Activated naive CD4-positive, alpha-beta T cell (primary cell): ENCODE measurements at places on chromosomes 7 and 10.

DNA sequence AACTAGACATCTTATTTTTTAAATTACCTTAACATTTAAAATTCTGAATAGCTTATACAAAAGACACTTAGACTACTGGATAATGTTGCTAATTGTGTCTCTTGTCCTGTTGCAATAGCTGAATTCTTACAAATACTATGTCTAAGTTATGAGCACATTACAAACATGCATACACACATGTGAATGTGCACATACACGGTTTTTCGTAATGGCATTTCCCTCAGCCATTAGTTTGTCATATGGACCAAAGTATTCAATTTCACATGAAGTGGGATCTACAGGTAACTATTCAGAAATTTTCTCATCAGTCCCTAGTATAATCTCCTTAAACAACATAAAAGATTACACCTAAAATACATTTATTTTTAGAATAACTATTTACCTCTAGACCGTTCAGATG lies 178.6 kb upstream of the BET1 start:
- no peak for DNase-seq

DNA sequence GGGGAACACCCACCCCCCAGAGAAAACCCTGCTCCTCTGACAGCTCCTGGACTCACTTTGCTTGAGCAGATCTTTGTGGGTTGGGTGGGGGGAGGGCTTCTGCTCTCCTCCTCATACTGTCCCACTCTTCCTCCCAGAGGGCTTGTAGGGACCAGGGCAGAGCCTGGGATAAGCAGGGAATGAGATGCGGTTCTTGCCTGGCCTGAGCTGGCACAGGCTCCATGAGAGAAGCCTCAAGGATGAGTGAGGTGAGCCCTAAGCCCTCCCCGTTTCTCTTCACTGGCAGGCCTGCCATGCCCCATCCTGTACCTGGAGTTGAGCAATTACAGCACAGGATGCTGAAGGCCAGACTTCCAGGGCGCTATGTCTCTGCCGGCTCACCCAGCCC lies 134.7 kb downstream of the ADAM12 start:
- DNase-seq: no peak

- DNase-seq: no peak
These were observed 32.1 kb downstream of the FAS start for GRCh38 chr10:89022734-89023133.

- DNase-seq: no peak
These were observed 263.1 kb upstream of the PITRM1 start for GRCh38 chr10:3435671-3436070.

- DNase-seq: no peak
These were observed 125.4 kb downstream of the SEMA3D start for GRCh38 chr7:85061456-85061855.

DNA sequence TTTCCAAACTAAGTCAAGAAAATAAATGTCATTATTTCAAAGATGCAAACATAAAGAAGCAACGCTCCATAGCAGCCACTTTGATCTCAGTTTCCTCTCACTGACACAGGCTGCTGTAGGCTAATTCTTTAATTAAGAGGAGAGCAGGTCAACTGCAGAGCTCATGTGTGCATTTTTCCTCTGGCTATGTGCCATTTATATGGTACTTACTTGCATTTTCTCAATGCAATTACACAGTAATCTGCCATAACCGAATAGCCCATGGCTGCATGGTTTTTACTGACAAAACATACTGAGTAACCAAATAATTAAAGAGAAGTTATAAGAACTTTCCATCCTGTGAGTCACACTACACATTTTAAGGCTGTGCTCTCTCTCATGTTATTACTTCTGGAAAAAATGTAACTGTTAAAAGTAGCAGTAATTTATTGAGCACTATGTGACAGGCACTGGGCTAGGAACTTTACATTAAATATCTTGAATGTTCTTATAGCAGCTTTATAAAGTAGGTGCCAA lies 122.0 kb downstream of the ELAPOR2 start:
- no peak for DNase-seq

DNA sequence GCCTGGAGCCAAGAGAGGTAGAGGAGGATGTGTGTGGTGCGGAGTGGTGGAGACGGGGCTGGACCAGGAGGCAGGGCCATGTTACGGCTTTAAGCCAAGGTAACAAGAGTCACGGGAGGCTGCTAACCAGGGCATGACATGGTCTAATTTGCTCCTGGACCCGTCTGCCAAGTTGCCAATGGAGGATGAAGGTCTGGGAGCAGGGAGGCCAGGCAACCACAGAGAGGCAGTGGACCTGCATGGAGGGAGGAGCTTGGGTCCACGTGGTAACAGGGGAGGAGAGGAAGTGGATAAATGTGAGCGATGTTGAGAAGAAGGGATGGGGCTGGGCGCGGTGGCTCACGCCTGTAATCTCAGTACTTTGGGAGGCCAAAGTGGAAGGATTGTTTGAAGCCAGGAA lies 31.0 kb downstream of the SRRM3 start:
- no peak for DNase-seq

DNA sequence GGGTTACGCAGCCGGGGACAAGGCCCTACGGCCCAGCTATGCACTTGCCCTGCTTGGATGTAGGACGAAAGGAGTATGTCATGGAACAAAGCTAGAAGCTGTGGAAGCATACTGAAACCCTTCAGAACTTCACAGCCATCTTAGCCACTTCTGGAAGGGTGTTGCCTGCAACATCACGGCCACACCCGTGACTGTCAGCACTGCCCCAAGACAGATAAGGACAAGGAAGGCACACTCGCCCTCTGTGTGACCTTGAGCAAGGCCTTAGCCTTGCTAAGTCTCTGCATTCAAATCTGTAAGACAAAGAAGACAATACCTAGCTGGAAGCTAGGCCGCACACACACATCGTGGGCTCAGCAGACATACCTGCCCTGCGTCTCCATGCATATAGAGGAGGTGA lies 352.5 kb upstream of the MGMT start:
- DNase-seq: no peak

- DNase-seq: no peak
These were observed 12.3 kb upstream of the OPN4 start for GRCh38 chr10:86642021-86642420.

GRCh38 chr7:132261327-132262159 lies 314.7 kb downstream of the PLXNA4 start:
- DNase-seq: no peak

GRCh38 chr10:103196516-103196915 lies 3.4 kb upstream of the NT5C2 start:
- no peak for DNase-seq

- DNase-seq: no peak
These were observed 529.8 kb upstream of the C7orf33 start for GRCh38 chr7:148060724-148061123.

GRCh38 chr7:130906575-130906974 lies 172.6 kb upstream of the KLF14 start:
- no peak for DNase-seq

- DNase-seq: no peak
These were observed 10.5 kb downstream of the ADAM22 start for GRCh38 chr7:87944547-87944946.

DNA sequence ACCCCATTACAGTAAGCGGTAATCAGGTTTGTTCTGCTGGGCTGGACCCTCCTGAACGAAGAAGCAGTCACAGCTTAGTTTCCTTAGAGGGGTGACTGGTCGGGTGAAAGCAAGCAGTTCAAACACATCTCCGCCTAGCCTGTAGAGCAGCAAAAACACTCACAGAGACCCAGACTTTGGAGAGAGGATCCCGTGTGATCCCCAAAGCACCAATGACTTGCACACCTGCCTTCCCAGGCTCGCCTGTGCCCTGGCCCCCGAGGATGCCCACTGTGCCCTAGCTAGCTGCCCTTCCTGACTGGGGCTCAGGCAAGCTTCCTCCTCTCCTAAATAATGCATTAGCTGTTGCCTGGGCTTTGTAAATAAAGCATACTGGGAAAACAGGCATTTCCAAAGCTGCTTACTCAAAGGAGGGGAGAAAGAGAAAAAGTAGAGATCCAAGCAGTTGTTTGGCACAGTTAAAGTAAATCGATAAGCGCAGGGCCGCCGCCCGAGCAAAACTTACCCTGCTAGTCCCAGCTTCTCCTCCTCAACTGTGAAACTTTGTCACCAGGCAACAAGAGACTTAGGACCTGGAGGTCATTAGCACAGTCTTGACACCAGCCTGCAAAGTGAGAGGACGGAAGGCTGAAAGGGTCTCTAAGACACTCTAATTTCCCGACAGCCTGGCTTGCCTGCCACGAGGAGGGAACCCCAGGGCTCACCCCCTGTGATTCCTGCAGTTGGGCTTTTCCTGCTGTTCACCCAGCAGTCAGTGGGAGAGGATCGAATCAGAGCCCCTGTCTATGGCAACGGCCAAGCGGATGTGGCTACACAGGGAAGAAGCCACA lies 4.8 kb downstream of the LRRC18 start:
- DNase-seq: no peak

DNA sequence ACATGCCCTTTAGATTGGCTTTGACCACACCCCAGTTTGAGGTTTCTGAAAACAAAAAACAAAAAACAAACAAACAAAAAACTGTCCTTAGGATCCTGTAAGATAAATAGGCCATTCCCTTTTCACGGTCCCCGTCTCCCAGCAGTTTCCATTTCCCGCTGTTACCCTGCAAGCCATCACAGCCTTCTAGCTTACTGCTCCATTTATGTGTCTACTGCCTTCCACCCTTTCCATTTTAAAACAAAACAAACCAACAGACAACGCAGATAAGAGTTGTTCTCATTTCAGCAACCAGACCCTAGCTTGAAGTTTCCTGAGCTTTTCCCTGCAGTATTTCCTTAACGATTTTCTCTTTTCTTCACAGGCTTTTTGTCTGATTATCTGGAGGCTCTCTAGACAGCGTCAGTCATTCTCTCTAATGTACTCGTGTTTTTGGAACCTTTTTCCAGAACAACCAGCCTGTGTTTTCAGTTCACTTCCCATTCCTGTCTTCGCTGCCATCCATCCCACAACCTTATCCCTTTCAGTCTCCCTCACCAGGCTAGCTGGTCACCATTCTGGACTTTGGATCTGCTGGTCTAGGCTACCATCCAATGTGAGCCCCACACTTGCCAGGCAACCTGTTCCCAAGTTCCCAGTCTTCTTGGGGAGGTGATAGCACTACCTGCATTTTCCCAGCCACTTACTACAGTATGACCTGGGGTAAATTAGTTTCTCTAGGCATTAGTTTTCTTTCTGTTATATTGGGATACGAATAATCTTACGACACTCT lies 317.3 kb upstream of the FZD1 start:
- DNase-seq: no peak
